ENCODE measurements at places on chromosomes 6 and 20.

- DNase-seq: no peak
These were observed 32.7 kb downstream of the GCNT2 start for GRCh38 chr6:10553871-10554270.

DNA sequence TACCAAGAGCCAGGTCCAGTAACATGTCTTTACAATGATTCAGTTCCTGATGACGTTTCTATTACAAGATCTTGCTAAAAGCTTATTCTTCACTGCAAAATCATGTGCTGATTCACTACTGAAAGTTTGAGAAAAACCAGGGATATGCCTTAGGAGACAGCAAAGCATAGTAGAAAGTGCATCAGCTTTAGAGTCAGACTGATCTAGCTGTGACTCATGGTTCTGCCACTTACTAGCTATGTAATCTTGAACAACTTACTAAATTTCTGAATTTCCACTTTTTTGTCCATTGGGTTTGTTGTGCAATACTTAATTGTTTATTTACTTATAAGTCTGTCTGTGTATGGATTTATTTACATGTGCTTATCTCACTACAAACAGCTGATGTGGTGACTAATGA is 198.5 kb upstream of the RSPO3 start:
- DNase-seq: no peak

- no peak for DNase-seq
These were observed 129.5 kb downstream of the FOXC1 start for GRCh38 chr6:1739220-1739619.

DNA sequence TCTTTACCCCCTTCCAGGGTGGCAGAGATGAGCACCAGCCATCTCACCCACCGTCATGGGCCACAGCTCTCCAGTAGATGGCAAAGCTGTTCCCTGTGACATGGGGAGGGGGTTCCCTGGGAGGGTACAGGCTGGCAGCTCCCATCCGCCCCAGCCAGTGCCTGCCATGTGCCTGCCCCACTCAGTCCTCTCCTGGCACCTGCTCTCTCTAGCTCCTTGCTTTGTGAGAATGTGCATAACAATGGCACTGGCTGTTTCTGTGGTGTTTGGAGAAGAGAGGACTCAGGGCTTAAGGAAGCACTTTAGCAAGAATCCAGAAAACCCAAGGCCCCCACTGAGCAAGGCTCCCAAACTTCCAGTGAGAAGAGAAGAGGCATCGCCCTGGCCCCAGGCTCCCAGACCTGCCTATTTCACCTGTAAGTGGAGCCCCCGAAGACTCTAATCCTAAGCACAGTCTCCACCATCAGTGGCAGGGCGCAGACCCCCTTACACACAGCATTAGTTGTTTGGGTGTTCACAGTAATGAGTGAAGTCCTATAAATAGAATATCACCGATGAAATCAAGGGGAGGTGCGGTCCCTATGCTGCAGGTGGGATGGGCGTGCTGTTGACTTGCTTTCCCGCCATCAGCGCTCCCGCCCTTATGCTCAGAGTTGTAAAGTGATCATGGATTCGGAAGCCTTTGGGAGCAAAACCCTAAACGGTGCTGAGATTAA is 110.2 kb downstream of the AGPAT4 start:
- DNase-seq: no peak

GRCh38 chr20:63752411-63753101 is 13.0 kb downstream of the SLC2A4RG start:
- no peak for DNase-seq

DNA sequence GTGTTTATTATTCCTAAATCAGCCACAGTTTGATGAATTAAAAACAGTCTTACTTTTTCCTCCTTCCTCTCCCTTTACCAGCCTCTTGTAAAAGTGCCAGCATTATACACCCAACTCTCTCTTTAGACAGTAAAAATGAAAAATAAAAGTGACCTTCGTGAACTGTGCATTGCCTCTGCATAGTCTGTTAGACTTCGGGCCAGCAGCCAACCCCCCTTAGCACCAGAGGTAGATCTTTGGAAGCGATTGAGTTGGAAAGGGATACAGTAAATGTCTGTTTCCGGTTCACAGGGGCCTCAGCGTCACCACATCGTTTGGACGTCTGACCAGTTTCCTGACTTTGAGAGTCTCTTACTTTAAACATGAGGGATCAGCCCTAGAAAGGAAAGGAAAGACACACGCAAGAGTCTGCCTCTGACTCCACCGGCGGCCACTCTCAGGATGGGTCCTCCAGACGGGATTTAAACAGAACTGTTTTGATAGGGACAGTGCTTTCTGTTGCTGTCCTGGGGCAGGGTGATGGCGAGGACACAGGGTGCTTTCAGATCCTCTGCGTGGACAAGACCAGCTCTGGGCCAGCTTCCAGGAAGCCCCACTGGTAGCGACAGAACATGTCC is 206.6 kb upstream of the PREP start:
- DNase-seq: no peak

DNA sequence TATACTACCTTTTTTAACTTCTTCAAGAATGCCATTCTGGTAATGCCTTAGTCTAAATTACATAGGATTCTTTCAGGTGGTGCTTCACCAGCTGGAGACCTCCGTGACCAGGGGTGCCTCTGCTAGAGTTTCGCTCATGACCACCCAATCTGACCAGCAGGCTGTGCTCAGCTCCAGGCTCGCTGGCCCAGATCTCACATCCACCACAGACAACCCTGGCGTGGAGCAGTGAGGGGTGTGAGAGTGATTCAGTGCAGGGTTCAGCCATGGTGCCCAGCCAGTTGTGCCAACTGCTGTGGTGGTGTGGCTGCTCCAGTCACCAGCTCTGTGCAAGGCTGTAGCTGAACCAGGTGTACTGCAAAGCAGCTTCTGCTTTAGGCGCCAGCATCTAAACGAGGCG is 198.6 kb downstream of the MMUT start:
- no peak for DNase-seq

DNA sequence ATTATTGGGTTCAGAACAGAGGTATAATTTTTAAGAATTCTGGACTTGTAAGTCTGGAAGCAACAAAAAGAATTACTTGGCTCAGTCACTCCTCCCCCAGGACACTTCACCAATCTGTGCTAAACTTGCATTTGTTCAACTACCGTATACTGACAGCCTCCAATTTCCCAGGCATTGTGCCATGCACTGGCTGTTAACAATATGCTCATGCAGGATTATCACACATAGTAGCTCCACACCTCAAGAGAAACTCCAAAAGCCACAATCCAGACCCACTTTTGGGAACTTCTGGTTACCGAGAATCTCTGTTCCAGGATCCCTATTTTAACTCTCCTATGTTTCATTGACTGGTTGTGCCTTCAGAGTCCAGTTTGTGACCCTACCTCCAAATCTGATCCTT is 7.7 kb downstream of the ADGRF1 start:
- no peak for DNase-seq

- DNase-seq: no peak
These were observed 218.5 kb downstream of the ARHGAP18 start for GRCh38 chr6:129491436-129491835.

GRCh38 chr6:74505391-74505790 is 700.5 kb downstream of the COL12A1 start:
- no peak for DNase-seq
